ENCODE measurements at places on chromosomes 13 and 19. TPM values are rescaled to one million over a fixed set of nuclear protein-coding genes. Genes with fewer than 3 reads are reported as not detected.
A peak's percentile ranks its signal among the peaks of the same experiment; 100 is the strongest.

The PAK4 gene
- total RNA-seq, result 75.7 TPM

GRCh38 chr13:113245849-113246796 is 36.7 kb downstream of the CUL4A start:
- no peak overlapping the region for H3K4me3 ChIP-seq
- H3K36me3 ChIP-seq, result peaks cover 3% of the 10 kb centered on the region
- H3K27me3 ChIP-seq, result no peaks in the 10 kb centered on the region
- no peak for DNase-seq
- no peak overlapping the region for H3K27ac ChIP-seq

GRCh38 chr13:94658926-94659597 is 53.3 kb downstream of the SOX21 start:
- H3K27ac ChIP-seq, result no peak overlapping the region
- H3K4me1 ChIP-seq, result no peaks in the 10 kb centered on the region

GRCh38 chr19:2475018-2475701 is 767 bp upstream of the GADD45B start:
- H3K4me3 ChIP-seq, result peak overlapping the region; percentile 95
- peaks cover 9% of the 10 kb centered on the region for H3K4me1 ChIP-seq
- peak overlapping the region; percentile 42 for H3K27ac ChIP-seq
- peaks cover 48% of the 10 kb centered on the region for H3K36me3 ChIP-seq
- H3K27me3 ChIP-seq, result peaks cover 11% of the 10 kb centered on the region

DNA sequence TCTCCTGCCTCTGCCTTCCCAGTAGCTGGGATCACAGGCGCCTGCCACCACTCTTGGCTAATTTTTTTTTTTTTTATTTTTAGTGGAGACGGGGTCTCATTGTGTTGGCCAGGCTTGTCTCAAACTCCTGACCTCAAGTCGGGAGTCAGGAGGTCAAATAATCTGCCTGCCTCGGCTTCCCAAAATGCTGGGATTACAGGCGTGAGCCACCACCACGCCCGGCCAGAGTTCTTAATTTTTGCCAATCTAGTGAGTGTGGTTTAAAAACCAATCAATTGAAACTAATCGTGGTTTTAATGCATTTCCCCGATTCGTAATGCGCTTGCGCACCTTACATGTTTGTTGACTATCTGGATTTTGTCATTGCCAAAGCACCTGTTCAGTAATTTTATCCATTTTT is 37.0 kb downstream of the SKA3 start:
- H3K4me3 ChIP-seq, result peak overlapping the region; percentile 93
- H3K36me3 ChIP-seq, result peaks cover 36% of the 10 kb centered on the region
- peak overlapping the region; percentile 96 for H3K27ac ChIP-seq
